ENCODE measurements at places on chromosomes 2 and 18.
A peak's percentile ranks its signal among the peaks of the same experiment; 100 is the strongest.

- peaks cover 34% of the 10 kb centered on the region for H3K27me3 ChIP-seq
- H3K4me3 ChIP-seq: no peak overlapping the region
- no peak overlapping the region for H3K27ac ChIP-seq
- H3K4me1 ChIP-seq: no peaks in the 10 kb centered on the region
- H3K36me3 ChIP-seq: no peaks in the 10 kb centered on the region
Measured at GRCh38 chr18:23719634-23720201, 30.5 kb downstream of the LAMA3 start.

GRCh38 chr2:5594249-5594695 is 97.9 kb upstream of the SOX11 start:
- no peak for DNase-seq
- H3K36me3 ChIP-seq: no peaks in the 10 kb centered on the region
- no peaks in the 10 kb centered on the region for H3K4me1 ChIP-seq
- H3K27ac ChIP-seq: no peak overlapping the region

DNA sequence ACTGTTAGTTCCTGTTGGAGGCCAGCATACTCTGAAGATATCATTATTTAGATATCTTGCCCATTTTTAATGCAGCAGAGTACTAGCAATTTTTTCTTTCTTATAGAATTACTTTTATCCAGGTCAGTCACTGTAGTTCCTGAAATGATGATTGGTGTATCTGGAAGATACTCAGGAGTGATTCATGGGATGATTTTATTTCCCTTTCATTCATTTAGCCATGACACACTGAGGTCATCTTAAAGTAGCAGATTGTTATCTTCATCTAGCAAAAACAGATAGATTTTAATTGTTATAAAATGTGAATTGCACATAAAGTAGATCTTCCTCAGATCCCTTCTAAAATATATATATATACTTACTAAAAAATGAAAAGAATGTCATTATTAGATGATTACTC is 109.1 kb downstream of the PIK3C3 start:
- H3K36me3 ChIP-seq: peaks cover 32% of the 10 kb centered on the region
- H3K4me3 ChIP-seq: no peak overlapping the region
- H3K27ac ChIP-seq: no peak overlapping the region
- H3K4me1 ChIP-seq: no peaks in the 10 kb centered on the region
- no peak for DNase-seq

GRCh38 chr2:178270338-178270737 is 76.0 kb downstream of the OSBPL6 start:
- no peak overlapping the region for H3K27ac ChIP-seq
- no peak for DNase-seq
- no peaks in the 10 kb centered on the region for H3K4me1 ChIP-seq
- H3K4me3 ChIP-seq: no peak overlapping the region
- no peaks in the 10 kb centered on the region for H3K36me3 ChIP-seq

GRCh38 chr2:219542931-219543595 is 546 bp downstream of the CHPF start:
- peaks cover 15% of the 10 kb centered on the region for H3K27me3 ChIP-seq
- peak overlapping the region; percentile 72 for H3K27ac ChIP-seq
- H3K4me3 ChIP-seq: peak overlapping the region; percentile 83
- DNase-seq: no peak
- peaks cover 8% of the 10 kb centered on the region for H3K36me3 ChIP-seq

DNA sequence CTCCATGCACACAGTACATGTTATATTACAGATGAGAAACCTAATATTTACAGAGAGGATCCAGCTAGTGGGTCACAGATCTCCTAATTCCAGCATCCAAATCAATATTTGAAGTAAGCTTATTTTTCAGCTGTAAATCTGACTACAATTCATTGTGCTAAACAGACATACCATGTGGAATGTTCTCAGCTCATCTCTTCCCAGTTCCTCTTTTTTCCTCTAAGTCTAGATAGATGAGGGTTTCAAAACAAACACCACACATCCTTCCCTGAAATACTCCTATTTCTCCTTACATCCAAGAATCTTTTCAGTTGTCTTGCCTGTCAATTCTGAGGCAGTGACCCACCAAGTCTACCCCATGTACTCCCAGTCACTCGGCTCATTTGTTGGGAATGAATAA is 200.7 kb upstream of the PIK3C3 start:
- H3K4me3 ChIP-seq: no peak overlapping the region
- no peak for DNase-seq

GRCh38 chr2:20649976-20650375 is 922 bp downstream of the HS1BP3 start:
- no peaks in the 10 kb centered on the region for H3K36me3 ChIP-seq
- H3K4me1 ChIP-seq: peaks cover 30% of the 10 kb centered on the region
- peaks cover 4% of the 10 kb centered on the region for H3K27me3 ChIP-seq
- peak overlapping the region; percentile 85 for H3K27ac ChIP-seq
- peak overlapping the region; percentile 94 for H3K4me3 ChIP-seq

GRCh38 chr2:216619411-216620393 is 13.5 kb upstream of the IGFBP2 start:
- H3K36me3 ChIP-seq: no peaks in the 10 kb centered on the region
- H3K27ac ChIP-seq: peak overlapping the region; percentile 75
- peaks cover 16% of the 10 kb centered on the region for H3K4me1 ChIP-seq
- no peak for DNase-seq
- peak overlapping the region; percentile 32 for H3K4me3 ChIP-seq
- peaks cover 2% of the 10 kb centered on the region for H3K27me3 ChIP-seq

DNA sequence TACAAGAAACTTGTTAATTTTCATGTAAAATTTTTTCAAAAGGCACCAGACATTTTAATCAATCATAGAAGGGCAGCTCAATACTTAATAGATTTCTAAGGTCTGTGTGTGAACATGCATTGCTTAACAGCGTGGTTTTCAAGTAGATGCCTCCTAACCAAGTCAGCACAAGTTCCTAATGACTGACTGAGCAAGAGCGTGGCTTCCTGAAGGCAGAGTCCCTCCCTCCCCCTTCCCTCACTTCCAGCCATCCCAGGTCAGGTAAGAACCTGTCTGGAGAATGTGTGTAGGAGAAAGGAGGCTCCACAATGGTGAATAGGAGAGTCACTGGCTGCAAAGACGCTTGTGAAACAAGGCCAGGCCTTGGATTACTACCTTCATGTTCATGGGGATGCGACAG is 33.5 kb upstream of the DAPL1 start:
- no peak for DNase-seq
- no peaks in the 10 kb centered on the region for H3K36me3 ChIP-seq
- H3K4me3 ChIP-seq: no peak overlapping the region
- H3K4me1 ChIP-seq: no peaks in the 10 kb centered on the region
- no peak overlapping the region for H3K27ac ChIP-seq

- peaks cover 2% of the 10 kb centered on the region for H3K36me3 ChIP-seq
- peaks cover 26% of the 10 kb centered on the region for H3K4me1 ChIP-seq
- no peak overlapping the region for H3K4me3 ChIP-seq
- no peak for DNase-seq
- no peaks in the 10 kb centered on the region for H3K27me3 ChIP-seq
- no peak overlapping the region for H3K27ac ChIP-seq
Measured at GRCh38 chr2:68193144-68193543, 35.5 kb downstream of the PNO1 start.

DNA sequence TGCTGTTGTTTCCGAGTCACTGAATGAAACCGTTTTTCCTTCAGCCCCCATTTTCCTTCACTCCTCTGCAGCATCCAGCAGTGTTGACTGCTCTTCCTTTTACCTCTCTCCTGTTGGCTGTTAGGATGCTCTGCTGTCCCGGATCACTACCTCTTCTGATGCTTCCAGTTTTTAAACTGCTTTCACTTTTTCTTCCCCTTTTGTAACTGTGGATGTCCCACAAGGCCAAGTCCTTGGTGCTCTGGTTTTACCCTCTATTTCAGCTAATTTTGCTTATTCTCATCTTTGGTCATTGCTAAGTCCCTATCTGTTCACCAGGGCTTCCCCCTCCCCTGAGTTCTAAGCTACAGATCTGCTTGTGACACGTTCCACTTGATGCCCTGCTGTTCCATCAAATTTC is 39.4 kb upstream of the MAP4K3 start:
- no peaks in the 10 kb centered on the region for H3K27me3 ChIP-seq
- no peak overlapping the region for H3K4me3 ChIP-seq
- H3K4me1 ChIP-seq: no peaks in the 10 kb centered on the region
- H3K27ac ChIP-seq: no peak overlapping the region
- no peak for DNase-seq
- H3K36me3 ChIP-seq: no peaks in the 10 kb centered on the region

- DNase-seq: peak; percentile 7
- no peaks in the 10 kb centered on the region for H3K27me3 ChIP-seq
- no peaks in the 10 kb centered on the region for H3K36me3 ChIP-seq
- no peaks in the 10 kb centered on the region for H3K4me1 ChIP-seq
- H3K27ac ChIP-seq: no peak overlapping the region
Measured at GRCh38 chr2:175742367-175742766, 259.7 kb downstream of the LNPK start.

DNA sequence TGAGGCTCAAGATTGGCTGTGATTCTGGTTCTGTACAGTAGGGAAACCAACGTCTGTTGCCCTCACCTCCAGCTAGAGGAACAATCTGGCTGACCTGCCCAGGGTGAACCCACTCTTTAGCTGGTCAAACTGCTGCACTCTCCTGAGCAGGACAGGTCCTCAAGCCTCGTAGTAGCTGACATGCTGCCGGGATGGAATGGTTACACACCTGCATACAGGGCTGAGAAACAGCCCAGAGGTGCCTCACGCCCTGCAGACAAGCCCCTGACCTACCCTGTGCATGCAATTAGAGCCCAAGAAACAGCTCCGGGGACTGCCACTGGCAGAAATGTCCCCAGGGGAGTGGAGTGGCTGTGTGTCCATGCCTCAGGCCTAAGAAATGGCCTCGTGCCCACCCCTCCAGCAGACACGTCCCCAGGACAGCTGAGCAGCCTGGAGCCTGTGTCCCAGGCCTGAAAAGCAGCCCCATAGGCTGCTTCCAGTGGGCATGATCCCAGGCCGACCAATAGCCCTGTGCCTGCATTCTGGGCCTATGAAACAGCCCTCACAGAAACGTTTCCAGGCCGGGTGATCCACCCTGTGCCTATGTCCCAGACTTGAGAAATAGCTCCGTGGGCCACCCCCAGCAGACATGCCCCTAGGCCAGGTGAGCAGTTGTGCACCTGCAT is 25.4 kb downstream of the BOLL start:
- H3K4me3 ChIP-seq: no peak overlapping the region
- peaks cover 21% of the 10 kb centered on the region for H3K27me3 ChIP-seq
- H3K27ac ChIP-seq: no peak overlapping the region
- no peaks in the 10 kb centered on the region for H3K36me3 ChIP-seq

DNA sequence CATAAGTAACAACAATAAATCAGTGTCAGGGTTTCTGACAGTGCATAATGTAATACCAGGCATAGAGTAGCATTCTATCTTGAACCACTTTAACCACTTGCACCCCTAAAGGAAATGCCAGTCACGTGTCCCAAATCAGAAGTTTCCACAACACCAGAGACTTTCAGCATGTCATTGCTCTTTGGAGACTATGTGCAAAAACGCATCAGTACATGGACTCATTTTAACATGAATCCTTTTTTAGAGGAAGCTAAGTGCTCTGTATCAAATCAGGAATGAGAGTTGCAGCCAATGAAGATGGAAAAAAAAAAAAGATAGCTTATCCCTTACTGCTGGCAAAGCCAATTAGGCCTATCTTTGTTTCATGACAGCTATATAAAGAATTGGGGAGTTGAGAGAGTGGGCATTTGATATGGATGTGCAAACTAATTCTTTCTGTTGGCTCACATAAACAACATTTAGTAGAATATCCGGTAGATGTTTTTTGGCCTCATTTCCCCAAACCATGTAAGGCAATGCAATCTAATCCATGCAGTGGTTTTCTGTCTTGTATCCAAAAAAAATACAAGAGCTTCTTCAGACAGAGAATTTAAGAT is 353.1 kb downstream of the IRS1 start:
- DNase-seq: no peak
- no peak overlapping the region for H3K4me3 ChIP-seq
- H3K27me3 ChIP-seq: peaks cover 2% of the 10 kb centered on the region
- H3K4me1 ChIP-seq: no peaks in the 10 kb centered on the region

- DNase-seq: no peak
- H3K4me3 ChIP-seq: no peak overlapping the region
- H3K27me3 ChIP-seq: no peaks in the 10 kb centered on the region
- H3K27ac ChIP-seq: no peak overlapping the region
Measured at GRCh38 chr2:233486357-233486756, 80.2 kb downstream of the USP40 start.

DNA sequence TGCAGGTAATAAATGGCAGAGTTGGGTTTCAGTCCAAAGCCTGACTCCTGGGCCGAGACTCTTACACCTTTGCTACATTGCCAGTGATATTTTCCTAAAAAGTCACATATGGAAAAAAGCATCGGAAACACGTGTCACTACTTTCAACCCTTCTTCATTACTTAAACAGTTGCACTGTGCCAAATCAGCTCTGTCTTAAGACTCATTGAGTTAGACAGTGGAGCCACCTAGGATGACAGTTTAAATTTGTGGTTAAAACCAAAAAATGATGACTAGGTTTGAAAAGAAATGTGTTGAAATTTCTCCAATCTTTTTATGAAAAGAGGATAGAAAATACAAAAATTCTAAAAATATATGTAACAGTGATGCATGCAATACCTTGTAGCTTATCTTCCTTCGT is 97.5 kb downstream of the TMEM247 start:
- peaks cover 6% of the 10 kb centered on the region for H3K36me3 ChIP-seq
- no peak overlapping the region for H3K27ac ChIP-seq
- DNase-seq: no peak
- no peaks in the 10 kb centered on the region for H3K27me3 ChIP-seq
- no peaks in the 10 kb centered on the region for H3K4me1 ChIP-seq

GRCh38 chr18:8300751-8301410 is 308.4 kb upstream of the RAB12 start:
- H3K36me3 ChIP-seq: no peaks in the 10 kb centered on the region
- no peak overlapping the region for H3K4me3 ChIP-seq
- H3K4me1 ChIP-seq: no peaks in the 10 kb centered on the region
- no peak for DNase-seq
- no peaks in the 10 kb centered on the region for H3K27me3 ChIP-seq

DNA sequence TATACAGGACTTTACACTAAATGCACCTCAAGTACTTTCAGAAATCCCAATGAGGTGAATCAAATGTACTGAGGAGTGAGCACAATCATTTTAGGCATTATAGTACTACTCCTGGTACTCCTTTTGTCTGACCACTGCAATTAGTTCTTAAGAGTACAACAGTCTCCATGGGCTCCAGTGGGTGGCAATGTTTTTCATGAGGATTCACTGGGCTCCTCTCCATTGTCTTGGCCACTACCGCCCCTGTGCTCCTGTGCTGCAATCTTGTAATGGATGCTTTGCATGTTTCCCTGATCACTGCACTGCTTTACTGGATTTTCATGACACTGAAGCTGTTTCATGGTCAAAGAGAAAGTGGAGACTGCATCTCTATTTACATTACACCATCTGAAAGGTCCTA is 268.5 kb upstream of the ZSWIM2 start:
- no peak for DNase-seq
- no peaks in the 10 kb centered on the region for H3K36me3 ChIP-seq
- no peaks in the 10 kb centered on the region for H3K27me3 ChIP-seq
- no peaks in the 10 kb centered on the region for H3K4me1 ChIP-seq
